Adrenal gland (tissue), 19 donors: ENCODE measurements at places on chromosomes 7 and 10.

DNA sequence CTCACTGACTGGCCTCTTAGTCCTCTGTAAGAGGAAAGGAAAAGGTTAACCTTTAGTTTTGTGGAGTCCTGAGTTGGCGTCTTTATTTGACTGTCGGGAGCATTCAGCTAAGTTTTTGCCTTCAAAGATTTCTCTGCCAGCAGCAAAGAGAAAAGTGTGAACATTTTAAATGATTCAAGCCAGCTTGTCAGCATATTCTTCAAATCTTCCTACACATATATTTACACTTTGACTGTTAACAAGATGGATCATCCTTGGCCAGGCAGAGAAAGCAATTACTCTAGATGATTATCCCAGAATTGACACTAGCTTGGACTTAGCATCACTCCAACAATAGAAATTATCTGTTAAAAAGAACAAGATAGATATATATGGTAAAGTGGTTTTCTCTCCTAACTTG is 15.8 kb upstream of the YAE1 start:
- DNase-seq, result no peak
- H3K27ac ChIP-seq, result no peak overlapping the region
- no peaks in the 10 kb centered on the region for H3K27me3 ChIP-seq
- H3K4me3 ChIP-seq, result no peak overlapping the region
- no peaks in the 10 kb centered on the region for H3K36me3 ChIP-seq

DNA sequence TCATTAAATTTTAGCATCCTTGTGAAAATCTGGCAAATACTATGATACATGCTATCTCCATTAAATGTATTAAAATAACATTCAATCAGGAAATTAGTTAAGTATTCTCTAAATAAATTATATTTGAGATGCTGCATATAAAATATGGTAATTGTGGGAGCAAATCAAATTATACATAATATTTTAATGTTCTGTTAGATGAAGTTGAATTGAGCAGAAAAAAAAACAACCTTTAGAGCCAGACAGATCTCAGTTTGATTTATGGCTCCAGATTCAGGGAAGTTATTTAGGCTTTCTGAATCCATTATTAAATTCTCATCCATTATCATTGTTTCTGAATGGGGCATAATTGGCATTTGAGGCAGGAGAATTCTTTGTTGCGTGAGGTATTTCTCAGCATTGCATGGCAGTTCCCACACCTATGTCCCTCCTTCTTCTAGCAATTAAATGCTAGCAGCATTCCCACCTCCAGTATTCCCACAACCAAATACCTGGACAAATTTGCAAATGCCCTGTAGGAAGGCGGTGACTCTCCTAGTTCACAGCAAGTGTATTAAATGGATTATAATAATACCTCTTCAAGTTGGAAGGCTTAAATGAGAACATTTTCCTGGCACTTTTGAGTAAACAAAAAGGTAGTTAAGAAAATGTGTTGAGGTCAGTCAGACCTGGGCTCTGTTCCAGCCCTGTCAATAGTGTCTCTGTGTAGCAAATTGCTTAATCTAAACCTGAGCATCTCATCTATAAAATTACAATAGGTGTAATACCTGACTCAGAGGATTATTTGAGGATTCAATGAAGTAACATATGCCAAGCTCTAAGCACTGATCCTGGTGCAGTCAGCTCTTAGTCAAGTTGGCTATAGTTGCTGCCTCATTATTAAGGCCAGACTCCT is 108.9 kb downstream of the RNLS start:
- H3K4me3 ChIP-seq, result no peak overlapping the region
- no peaks in the 10 kb centered on the region for H3K27me3 ChIP-seq
- no peaks in the 10 kb centered on the region for H3K36me3 ChIP-seq
- H3K27ac ChIP-seq, result no peak overlapping the region
- no peak for DNase-seq

DNA sequence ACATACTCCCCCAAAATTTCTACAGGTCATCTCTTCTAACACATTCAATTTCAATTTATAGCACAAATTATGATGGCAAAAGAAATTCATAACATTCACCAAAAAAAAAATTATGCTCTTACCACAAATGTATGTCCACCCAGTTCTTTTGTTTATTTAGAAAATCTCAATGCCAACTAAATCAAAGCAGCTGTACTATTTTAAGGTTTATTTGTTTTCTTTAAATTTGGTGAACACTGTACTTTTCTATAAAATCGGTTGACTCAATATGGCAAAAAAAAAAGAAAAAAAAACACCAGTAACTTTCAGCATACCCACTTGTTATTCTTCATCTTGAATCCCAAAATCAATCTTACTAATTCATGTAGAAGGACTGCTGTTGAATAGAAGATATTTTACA is 225.7 kb downstream of the AGMO start:
- H3K27me3 ChIP-seq, result no peaks in the 10 kb centered on the region
- no peak overlapping the region for H3K27ac ChIP-seq
- H3K4me1 ChIP-seq, result no peaks in the 10 kb centered on the region
- H3K4me3 ChIP-seq, result no peak overlapping the region
- no peaks in the 10 kb centered on the region for H3K36me3 ChIP-seq

- no peak for DNase-seq
- no peaks in the 10 kb centered on the region for H3K4me1 ChIP-seq
- no peak overlapping the region for H3K4me3 ChIP-seq
- H3K36me3 ChIP-seq, result no peaks in the 10 kb centered on the region
- no peak overlapping the region for H3K27ac ChIP-seq
These were observed 234.7 kb downstream of the CAMK1D start for GRCh38 chr10:12583891-12584595.

DNA sequence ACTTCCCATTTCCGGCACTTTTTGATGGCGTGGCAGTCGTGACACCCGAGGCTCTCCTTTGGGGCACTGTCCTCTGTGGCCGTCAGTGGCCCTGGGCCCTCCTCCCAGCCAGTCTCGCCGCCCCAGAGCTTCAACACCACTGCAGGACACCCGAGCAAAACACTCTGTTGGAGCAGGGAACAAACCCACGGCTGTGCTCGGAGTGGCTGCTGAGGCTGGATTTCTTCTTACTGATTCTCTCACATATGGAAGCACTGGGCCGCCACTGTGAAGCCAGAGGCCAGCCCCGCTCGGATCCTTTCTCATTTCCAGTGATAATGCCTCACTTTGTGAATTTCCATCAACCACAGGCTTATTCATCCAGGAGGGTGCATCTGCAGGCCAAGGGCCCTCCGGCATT is 58.2 kb upstream of the CYTH3 start:
- no peaks in the 10 kb centered on the region for H3K36me3 ChIP-seq
- H3K27me3 ChIP-seq, result no peaks in the 10 kb centered on the region
- no peak overlapping the region for H3K27ac ChIP-seq
- no peak overlapping the region for H3K4me3 ChIP-seq
- no peak for DNase-seq

DNA sequence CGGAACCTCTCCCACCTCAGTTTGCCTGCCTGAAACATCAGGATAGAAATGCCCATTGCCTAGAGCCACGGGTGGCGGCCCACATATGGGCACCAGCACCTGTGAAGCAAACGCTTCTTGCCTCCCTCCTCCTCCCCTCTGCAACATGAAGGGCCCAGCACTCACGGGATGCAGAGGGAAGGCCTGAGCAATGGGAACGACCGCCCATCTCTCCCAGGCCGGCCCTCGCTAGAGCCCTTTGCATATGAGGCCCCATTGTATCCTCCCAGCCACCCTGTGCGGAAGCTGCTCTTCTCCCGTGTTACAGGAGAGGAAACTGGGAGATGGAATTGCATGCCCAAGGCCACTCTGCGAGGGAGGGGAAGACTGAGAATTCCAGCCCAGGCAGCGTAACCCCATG is 88.2 kb downstream of the RGS10 start:
- no peak overlapping the region for H3K27ac ChIP-seq
- no peak for DNase-seq
- no peaks in the 10 kb centered on the region for H3K27me3 ChIP-seq
- H3K4me3 ChIP-seq, result no peak overlapping the region
- peaks cover 19% of the 10 kb centered on the region for H3K36me3 ChIP-seq

GRCh38 chr7:129902788-129903422 is 49.9 kb downstream of the UBE2H start:
- H3K4me1 ChIP-seq, result peaks cover 85% of the 10 kb centered on the region
- H3K27me3 ChIP-seq, result no peaks in the 10 kb centered on the region
- DNase-seq, result no peak
- no peak overlapping the region for H3K27ac ChIP-seq

DNA sequence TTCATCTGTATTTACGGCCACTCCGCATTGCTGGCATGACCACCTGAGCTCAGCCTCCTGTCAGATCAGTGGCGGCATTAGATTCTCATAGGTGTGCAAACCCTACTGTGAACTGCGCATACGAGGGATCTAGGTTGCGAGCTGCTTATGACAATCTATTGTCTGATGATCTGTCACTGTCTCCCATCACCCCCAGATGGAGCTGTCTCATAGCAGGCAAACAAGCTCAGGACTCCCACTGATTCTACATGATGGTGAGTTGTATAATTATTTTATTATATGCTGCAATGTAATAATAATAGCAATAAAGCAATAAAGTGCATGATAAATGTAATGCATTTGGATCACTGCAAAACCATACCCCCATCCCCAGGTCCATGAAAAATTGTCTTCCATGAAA is 1172.9 kb upstream of the AUTS2 start:
- no peak for DNase-seq
- no peak overlapping the region for H3K4me3 ChIP-seq
- H3K4me1 ChIP-seq, result no peaks in the 10 kb centered on the region
- H3K36me3 ChIP-seq, result no peaks in the 10 kb centered on the region
- H3K27ac ChIP-seq, result no peak overlapping the region

DNA sequence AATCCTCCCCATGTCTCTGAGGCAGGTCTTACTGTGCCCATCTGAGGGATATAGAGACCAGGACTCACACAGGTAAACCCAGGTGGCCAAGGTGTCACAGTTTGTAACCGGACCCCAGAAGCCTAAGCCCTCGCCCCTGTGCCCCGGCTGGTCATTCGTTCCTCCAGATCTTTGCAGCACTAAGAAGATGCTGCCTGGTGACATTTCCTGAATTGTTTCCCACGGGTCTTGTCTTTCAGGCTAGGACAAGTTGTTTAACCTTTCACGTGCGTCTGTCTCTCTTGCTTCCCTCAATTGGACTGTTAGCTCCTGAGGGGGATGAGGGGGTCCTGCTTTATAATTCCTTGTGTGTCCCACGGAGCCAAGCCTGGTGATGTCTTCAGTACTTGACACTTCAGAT is 158.0 kb downstream of the KCNMA1 start:
- no peak overlapping the region for H3K27ac ChIP-seq
- no peaks in the 10 kb centered on the region for H3K4me1 ChIP-seq
- no peaks in the 10 kb centered on the region for H3K27me3 ChIP-seq
- no peak overlapping the region for H3K4me3 ChIP-seq
- no peak for DNase-seq

DNA sequence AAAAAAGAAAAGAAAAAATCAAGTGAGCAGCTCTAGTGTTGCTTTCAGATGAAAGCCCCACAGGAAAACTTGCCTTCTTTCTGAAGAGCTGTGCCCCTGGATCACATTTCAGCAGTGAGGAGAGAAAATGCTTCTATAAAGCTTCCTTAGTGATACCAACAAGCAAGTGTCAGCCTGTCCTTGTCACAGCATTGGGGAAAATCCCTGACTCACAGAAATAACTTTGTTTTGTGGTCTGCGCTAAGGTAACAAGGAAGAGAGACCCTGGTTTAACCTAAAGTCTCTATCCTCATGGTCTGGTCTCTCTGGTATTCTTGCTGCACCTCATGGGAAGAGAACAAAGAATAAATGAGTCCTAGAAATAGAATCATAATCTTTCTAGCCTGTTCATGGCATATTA is 885.2 kb upstream of the SORCS1 start:
- DNase-seq, result no peak
- no peaks in the 10 kb centered on the region for H3K27me3 ChIP-seq
- H3K4me1 ChIP-seq, result no peaks in the 10 kb centered on the region
- H3K36me3 ChIP-seq, result no peaks in the 10 kb centered on the region

DNA sequence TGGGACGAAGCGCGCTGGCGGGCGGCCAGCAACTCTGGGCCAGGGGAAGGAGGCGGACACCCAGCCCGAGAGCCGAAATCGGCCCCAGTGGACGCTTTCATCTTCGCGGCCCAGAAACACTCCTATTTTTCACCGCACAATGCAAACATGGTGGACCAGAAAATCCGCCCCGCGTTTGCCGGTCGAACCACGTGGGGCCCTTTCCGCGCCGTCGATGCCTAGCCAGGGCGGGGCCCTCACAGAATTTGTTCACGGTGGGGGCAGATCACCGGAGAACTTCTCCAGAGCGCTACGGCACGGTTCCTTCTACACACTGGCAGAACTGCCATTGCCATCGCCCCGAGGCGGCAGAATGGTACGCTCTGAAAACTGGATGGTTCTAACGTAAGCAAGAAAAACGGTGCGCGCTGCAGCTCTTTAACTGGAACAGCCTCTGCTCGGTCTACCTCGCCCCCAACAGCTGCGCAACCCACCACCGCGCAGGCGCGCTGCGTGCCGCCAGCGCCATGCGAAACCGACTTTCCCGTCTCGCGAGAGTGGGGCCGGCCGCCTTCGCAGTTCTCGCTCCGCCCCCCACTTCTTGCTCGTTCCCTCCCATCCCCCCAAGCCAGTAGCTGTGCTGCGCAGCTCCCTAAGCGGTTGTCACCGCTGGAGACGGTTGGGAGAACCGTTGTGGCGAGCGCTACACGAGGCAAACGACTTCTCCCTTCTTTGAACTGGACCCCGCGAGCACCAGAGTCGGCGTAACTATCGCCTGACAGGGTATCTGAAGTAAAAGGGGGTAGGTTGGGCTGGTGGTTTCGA is at the start of gene HNRNPH3:
TSS of gene HNRNPH3 (plus strand) at position 610 of the 804 bp plus-strand sequence. CDS start 5,158 bp downstream, outside the sequence.
- DNase-seq, result peak; percentile 97
- H3K4me1 ChIP-seq, result peaks cover 57% of the 10 kb centered on the region
- no peaks in the 10 kb centered on the region for H3K36me3 ChIP-seq
- H3K27ac ChIP-seq, result peak within 1 kb of the TSS; percentile 99
- H3K27me3 ChIP-seq, result no peaks in the 10 kb centered on the region

DNA sequence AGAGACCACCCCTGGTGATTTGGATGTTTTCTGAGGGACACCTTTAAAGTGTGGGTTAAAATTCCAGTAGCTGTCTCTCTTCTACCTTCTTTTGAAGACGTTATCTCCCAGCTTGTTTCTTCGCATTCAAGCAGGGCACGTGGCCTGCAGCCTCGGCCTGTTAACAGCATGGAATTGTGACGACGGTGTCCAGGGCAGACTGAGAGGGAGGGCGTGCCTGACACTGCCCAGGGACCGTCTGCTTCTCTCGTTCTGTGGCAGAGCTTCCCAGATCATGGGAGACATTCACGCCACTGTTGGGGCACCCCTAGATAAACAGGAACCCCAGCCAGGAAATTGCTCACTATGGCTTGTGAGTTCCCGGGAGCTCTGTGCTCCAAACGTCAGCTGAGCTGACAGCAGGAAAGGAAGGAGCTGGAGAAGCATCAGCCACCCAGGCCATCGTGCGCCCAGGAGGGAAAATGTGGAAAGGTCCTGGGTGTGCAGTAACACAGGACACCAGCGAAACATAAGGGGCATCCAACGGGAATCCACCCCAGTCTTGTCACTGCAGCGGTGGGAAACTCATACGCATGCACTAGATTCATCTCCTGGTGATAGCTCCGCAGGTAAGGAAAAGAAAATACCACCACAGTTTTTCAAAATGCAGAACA is 41.1 kb upstream of the RBM33 start:
- H3K4me1 ChIP-seq, result peaks cover 5% of the 10 kb centered on the region
- peaks cover 35% of the 10 kb centered on the region for H3K27me3 ChIP-seq
- no peak overlapping the region for H3K4me3 ChIP-seq
- H3K36me3 ChIP-seq, result no peaks in the 10 kb centered on the region
- no peak overlapping the region for H3K27ac ChIP-seq
